SK-N-MC (cell line): ENCODE measurements at places on chromosomes 16 and 17.

- DNase-seq, result no peak
Observed at GRCh38 chr16:87002717-87003413, 314.3 kb downstream of the C16orf95 start.

- no peak for DNase-seq
Observed at GRCh38 chr17:395179-395578, 42.6 kb upstream of the RPH3AL start.

DNA sequence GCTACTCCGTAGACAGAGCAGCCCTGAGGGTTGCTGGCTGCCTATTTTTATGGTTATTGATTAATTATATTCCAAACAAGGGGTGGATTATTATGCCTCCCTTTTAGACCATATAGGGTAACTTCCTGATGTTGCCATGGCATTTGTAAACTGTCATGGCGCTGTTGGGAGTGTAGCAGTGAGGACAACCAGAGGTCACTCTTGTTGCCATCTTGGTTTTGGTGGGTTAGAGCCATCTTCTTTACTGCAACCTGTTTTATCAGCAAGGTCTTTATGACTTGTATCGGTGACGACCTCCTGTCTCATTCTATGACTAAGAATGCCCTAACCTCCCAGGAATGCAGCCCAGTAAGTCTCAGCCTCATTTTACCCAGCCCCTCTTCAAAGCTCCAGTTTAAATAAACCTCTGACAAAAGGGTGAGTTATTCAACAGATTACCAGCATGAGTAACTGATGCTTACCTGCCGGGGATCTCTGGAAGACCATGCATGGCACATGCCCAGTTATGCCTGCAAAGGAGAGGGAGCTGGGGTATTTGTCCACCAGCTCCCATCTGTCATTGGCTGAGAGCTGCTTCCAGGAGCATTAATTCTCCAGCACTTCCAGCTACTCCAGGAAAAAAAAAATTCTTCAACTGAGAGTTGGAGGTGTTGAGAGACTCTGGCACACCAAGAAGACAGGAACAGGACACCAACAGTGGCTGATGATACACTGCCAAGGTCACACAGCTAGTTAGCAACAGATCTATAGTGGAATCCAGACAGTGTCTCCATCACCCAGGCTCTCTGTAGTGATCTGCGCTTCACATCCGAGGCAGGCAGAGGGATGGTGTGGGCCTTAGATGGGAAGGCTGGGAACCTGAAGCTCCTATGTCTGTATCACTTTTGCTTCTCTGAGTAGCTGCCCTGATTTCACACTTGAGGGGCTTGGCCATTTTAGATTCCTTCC is 36.6 kb upstream of the IL21R start:
- DNase-seq, result no peak

DNA sequence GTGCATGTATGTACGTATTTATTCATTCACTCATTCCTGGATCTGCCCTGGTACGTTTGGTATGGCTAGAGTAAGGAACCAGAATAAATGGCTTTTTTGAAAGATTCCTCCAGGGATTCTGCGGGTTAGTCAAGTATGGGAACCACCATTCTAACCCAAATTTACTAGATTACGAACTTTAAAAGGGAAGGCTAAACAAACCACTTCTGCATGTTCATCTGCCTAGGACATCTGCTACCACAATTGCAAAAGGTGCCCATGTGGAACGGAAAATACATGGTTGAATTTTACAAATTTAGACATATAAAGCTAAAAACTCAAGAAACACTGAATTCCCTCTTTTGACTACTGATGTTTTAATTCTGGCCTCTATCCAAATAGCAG is 22.1 kb downstream of the CYTH1 start:
- no peak for DNase-seq

GRCh38 chr16:88403794-88404581 is 21.2 kb downstream of the ZNF469 start:
- DNase-seq, result no peak

DNA sequence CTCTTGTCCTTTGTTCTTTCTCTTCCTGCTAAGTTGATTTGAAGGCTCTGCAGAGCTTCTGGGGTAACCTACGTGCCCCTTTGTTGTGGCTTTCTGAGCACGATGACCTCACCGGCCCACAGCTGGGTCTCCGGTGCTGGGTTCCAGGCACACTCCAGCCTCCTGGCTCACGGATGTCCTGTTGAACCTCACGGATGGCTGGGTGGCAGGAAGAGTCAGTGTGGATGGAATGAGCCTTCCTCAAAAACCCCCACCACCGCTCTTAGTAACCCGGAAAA is 116.0 kb downstream of the SOCS1 start:
- no peak for DNase-seq

DNA sequence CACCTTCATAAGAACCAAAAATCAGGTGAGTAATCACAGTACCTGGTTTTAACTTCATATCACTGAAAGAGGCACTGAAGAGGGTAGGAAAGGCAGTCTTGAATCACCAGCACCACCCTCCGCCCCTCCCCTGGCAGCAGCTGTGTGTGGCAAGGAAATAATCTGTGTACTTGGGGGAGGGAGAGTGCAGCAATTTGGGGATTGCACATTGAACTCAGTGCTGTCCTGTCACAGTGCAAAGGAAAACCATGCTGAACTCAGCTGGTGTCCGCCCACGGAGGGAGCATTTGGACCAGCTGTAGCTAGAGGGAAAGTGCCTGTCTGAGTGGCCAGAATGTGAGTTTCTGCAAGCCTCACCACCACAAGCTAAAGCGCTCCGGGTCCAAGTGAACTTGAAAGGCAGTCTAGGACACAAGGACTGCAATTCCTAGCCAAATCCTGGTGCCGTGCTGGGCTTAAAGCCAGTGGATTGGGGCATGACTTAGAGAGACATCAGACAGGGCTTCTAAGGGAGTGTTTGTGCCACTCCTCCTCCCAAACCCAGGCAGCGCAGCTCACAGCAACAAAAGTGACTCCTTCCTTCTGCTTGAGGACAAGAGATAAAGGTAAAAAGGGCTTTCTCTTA is 39.7 kb upstream of the ALDH3A1 start:
- DNase-seq, result no peak

DNA sequence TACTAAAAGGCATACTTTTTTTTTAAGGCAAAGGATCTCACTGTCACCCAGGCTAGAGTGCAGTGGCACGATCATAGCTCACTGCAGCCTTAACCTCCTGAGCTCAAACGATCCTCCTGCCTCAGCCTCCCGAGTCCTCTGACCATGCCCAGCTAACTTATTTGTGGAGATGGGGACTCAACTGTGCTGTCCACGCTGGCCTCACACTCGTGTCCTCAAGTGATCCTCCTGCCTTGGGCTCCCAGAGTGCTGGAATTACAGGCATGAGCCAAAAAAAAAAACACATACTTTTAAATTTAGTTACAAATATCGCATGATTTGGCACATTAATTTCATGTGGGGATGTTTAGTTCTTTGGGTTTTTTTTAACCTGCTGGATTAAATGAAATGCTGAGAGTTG is 207.7 kb upstream of the CHMP6 start:
- no peak for DNase-seq

DNA sequence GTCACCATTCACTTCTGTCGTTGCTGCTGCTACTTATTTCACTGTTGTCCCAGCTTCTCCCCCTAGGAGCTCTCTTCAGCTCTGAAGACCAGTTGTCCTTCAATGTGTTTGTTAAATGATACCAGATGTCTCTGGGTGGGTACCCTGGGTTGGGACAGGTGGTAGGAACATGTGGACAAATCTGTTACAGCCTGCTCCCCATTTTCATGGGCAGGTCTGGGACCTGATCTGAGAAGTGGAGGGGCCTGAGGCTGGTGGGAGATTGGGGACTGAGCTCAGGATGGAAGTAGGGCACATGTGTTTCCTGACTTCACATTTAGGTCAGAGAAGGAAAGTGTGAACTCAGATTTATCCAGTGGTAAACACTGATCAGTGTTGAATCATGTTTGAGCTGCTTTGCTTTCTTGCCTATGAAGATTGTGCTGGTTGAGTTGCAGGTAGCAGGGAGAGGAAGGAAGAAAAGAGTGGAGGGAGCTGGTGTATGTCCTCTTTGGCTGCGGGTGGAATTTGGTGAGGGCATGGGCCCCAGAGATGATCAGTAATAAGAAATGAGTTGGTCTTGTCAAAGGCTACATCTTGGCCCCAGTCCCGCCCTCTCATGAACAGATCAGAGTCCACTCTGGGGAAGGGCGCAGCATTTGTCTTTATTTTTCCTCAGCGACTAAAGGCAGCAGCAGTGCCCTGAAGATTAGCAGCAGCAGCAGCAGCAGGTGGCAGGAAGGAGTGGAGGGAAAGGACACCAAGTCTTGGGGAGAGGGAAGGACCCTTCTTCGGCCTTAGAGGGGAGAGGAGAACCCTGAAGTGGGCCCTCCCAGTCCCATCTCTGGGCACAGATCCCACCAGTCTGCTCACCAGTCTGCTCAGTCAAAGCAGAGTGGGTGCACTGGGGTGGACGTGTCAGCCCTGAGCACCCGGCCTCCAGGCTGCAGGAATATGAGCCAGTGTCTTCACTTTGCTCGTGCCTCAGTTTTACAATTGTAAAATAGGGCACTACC is 6.1 kb upstream of the EFTUD2 start:
- no peak for DNase-seq

- no peak for DNase-seq
Observed at GRCh38 chr17:73278049-73278464, 16.4 kb upstream of the CPSF4L start.

DNA sequence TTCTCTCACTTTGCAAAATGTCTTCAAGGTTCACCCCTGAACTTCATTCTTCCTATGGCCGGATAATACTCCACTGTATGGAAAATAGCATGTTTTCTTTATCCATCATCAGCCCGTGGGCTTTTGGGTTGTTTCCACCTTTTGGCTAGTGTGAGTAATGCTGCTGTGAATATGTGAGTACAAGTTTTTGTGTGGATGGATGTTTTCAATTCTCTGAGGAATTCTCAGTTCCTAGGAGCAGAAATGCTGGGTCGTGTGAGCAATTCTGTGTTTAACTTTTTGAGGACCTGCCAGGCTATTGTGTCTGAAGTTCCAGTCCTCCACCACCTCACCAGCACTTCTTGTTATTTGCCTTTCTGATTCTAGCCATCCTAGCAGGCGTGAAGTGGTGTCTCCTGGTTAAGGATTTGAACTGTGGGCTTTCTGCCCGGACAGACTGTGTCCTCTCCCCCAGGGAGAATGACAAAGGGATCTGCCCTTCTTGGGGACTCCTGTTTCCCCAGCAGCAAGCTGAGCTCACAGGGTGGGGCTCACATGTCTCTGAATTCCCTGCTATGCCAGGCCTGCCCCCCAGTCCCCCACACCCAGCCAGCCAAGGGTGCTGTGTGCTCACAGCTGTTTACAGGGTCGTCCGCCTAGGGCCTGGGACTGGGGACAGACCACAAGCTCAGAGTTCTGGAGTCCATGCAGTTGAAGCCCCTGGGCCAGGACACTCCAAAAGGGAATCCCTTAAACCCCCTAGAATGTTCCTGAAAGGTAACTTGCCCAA is 92.2 kb upstream of the CIBAR2 start:
- no peak for DNase-seq

- no peak for DNase-seq
Observed at GRCh38 chr17:51739245-51739886, 419.1 kb downstream of the CA10 start.

- no peak for DNase-seq
Observed at GRCh38 chr17:44122816-44123355, 555 bp downstream of the HDAC5 start.

DNA sequence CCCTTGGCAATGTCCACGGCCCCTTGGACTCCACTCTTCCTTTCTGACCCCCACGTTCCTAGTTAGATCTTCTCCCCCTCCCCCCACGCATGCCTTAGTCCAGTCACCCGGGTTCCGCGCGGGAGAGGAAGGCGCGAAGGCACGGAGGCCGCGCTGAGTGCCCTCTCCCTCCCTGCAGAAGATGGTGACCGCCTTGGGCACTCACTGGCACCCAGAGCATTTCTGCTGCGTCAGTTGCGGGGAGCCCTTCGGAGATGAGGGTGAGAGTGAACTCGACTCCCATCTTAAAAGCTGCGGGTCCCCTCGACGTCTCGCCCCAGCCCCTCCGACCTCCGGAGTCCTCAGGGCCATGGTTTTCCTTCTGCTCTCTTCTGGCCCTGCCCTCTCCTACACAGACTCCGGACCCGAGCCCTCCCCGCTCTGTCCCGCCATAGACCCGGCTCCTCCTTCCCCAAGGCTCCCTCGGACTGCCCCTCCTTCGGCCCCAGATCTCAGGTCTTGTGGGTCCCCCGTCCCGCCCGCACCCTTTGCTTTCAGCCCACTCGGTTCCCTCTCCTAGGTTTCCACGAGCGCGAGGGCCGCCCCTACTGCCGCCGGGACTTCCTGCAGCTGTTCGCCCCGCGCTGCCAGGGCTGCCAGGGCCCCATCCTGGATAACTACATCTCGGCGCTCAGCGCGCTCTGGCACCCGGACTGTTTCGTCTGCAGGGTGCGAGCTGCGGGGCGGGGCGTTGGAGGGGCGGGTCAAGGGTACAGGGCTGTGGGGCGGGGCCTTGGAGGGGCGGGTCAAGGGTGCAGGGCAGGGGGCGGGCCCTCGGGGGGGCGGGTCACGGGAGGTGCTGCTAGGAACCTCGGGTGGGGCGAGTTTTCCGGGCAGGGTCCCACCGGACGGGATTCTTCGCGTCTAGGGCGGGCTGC is 4.6 kb downstream of the TGFB1I1 start:
- DNase-seq, result no peak

DNA sequence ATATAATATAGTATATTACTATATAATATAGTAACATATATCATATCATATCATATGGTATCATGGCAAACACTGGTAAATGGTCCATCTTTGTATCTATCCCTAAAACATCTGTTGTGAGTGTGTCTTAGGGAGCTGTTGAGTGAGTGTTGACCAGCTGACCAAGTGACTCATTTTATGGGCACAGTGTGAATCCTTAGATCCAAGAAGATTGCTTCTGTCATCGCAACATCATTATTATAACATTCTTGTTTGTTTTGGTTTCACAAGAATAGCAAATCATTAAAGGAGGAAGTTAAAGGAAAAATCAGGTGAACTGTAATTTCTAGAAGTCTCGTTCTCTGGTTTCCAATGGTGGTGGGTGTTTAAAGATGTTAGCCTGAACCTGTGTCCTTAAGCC is 11.7 kb upstream of the MAF start:
- no peak for DNase-seq

DNA sequence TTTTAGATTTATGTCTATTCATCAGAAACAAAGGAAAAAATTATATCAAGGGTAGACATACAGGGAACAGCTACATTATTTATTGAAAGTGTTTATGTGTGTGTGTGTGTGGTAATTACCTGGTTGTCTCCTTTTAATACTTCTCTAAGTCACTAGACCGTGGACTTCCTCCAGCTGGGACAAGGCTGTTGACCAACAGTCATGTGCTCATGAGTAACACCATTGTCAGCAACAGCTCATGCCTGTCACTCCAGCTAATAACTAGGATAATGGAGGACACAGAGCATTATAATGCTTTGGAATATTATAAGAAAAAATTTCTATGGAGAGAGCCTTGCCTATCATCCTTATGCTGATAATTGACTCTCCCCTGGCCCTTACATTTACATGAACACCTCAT is 125.3 kb upstream of the SALL1 start:
- no peak for DNase-seq

DNA sequence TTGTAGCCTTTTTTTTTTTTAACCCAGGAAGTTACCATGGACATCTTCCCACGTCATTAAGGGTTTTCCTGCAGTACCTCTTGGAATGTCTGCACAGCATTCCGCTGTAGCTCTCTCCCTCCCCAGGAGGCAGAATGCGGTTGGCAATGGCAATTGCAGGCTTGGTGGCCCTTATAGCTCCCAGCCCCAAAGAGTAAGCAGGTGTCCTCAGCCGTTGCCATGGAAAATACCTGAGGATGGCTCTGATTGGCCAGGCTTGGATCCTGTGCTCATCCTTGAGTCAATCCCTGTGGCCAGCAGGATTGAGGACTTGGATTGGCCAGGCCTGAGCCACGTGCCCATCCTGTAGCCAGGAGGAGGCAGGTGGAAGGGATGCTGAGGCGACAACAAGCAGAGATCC is 15.5 kb upstream of the TIMP2 start:
- DNase-seq, result no peak
